Fibroblast of pulmonary artery (primary cell): ENCODE measurements at places on chromosomes 13 and 19.

DNA sequence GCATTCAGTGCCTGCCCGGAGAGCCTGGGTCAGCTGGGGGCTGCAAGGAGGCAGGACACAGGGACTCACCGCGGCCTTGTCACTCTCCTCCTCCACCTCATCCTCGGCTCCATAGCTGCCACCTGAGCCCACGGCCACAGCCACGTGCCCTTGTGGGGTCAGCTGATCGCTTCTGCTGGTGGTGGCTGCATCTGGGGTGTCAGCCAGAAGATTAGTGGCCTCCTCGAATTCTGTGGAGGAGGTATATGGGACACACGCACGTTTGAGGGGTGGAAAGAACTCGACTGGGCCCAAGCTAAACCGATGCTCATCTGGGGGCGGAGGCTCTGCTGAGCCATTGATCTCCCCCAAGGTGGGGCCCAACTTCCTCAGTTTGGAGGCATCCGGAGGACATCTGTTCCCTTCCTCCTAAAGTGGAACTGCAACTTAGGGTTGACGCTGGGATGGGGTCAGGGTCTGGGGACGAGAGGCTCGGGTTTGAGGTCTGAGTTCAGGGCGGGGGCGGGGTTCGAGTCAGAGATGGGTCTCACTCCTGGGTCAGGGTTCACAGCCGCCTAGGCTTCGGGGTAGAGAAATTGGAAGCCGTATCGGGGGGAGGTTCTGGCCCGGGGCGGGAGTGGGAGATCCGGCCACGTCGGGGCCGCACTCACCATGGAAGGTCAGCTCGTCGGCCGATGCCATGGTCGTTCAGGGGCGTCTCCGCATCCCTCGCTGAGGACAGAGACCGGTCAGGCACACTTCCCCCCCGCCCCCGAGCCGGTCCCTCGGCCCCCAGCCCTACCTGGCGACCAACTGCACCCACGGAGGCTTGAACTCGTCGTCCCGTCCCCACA, 493 bp downstream of the YIPF2 start:
- DNase-seq, result no peak

DNA sequence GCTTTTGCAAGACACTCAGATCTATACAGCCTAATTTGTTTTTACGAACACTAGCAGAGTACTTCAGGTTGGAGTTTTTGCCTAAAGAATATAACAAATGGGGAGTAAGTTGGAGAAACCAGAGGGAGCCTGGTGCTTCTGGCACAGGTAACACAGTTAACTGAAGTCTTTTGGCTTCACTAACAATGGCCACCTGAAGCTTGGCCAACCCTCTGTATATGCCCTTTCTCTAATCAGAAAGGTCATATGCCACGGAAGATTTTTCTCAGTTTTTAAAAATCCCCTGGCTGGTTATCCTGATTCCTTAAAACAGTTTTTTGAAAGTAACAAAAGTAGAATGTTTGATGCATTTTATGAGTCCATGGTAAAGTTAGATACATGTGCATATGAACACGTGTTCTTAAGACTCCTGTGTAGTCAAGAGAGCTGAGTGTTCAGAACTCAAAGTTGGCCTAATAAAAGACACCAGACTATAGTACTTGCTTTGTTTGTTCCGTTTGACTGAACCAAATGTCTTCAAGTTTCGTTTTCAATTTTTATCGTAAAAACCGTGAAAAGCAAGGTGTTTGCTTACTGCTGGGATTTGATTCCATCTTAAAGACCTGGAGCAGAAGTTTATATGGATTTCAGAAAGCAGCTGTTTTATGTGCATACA, 137.5 kb downstream of the KCNRG start:
- no peak for DNase-seq

GRCh38 chr13:49183672-49184325, 36.3 kb upstream of the MLNR start:
- peak; percentile 16 for DNase-seq

- no peak for DNase-seq
Measured at GRCh38 chr19:46978171-46978869, 41.3 kb upstream of the NPAS1 start.

- DNase-seq, result no peak
Measured at GRCh38 chr13:52012512-52012836, 276 bp downstream of the ALG11 start.

GRCh38 chr13:33058776-33059327, 42.6 kb downstream of the KL start:
- no peak for DNase-seq

- no peak for DNase-seq
Measured at GRCh38 chr19:3609779-3610719, 3.4 kb upstream of the TBXA2R start.

DNA sequence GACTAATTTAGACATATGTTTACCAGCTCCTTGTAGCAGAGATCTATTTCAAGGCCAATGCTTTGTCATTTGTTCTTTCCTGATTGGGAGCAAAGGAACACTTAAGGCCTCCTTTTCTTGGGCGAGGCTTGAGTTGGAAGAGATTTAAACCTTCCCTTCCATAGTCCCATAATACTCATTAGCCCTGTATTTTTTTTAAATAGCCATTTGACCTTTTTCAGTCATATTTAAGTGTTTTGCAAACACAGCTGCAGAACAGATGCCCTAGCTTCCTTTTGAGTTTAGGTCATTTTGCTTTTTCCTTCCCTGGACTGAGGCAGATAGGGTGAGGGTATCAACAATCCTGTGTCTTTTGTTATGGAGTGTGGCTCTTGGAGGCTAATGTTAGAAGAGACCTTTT, 198.3 kb downstream of the NBEA start:
- DNase-seq, result no peak

DNA sequence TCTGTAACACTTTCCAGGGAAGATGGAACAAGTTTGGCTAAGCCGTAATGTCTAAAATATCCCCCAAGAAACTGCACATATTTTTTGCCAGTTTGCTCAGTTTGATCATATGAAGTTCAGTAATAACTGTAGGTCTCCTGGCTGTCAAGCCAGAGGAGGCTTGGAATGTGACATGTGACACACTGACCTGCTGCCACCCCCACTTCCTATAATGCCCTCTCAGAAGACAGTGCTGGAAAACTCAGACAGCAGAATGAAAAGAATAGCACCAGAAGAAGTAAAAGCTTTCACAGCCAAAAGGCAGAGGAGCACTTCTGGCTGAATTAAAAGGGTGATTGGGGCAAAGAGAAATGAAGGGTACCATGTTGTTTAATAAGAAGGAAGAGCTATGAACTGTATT, 67.4 kb upstream of the UBAC2 start:
- no peak for DNase-seq

GRCh38 chr13:97379386-97379785, 54.6 kb upstream of the RAP2A start:
- DNase-seq, result no peak

GRCh38 chr19:2865334-2866100, 1.6 kb upstream of the ZNF556 start:
- DNase-seq, result no peak

DNA sequence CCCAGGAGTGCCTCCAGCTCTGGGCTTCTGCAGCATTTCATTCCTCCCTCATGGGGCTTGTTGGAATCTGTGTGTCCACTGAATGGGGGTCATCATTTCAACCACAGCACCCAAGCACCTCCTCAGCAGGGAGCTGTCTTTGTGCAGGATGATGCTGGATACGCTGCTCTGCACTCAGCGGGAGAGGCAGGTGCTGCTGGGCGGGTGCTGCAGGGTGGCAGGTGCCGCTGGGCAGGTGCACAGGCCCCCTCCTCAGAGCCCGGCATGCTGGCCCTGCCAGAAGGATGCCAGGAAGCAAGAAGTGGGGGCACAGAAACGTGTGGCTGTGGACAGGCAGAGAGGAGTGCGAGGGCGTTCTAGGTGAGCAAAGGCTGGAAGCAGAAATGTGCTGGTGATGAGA, 121.8 kb upstream of the VSTM2B start:
- DNase-seq, result no peak

DNA sequence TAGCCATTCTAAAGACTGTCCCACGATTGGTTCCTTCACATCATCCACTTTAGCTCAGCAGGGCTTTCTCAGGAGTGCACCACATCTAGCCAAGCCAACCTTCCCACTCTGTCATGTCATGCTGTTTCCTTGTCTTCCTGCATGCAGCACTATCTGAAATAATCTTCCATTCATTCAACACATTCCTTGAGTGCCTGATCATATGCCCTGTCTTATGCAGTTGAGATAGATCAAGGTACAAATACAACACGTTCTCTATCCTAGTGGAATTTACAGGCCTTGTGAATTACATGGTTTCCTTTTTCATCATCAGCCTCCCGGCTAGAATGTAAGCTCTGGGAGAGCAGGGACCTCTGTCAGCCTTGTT, 6.8 kb upstream of the MRPS31 start:
- DNase-seq, result no peak

GRCh38 chr13:51252954-51253532, 30.8 kb downstream of the FAM124A start:
- DNase-seq, result no peak

- peak; percentile 76 for DNase-seq
Measured at GRCh38 chr13:46961719-46962118, 64.9 kb upstream of the HTR2A start.

DNA sequence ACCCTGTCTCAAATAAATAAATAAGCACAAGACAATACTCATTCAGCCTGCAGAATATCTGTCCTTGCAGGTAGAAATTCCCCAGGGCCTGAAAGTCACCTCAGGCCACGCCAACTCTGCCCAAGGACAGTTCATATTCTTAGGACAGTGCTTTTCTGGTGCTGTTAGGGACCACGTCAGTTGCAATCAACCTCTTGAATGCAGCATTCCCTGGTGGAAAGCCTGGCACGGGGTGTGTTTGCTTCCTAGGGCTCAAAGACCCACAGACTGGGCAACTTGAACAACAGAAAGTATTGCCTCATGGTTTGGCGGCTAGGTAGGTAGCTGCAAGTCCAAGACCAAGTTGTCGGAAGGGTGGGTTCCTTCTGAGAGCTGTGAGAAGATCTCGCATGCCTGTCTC, 160.3 kb downstream of the KCTD15 start:
- no peak for DNase-seq

GRCh38 chr19:40982594-40983101, 8.4 kb upstream of the CYP2B6 start:
- DNase-seq, result peak; percentile 1

GRCh38 chr13:20525144-20525600, 485 bp downstream of the CRYL1 start:
- peak; percentile 3 for DNase-seq

- no peak for DNase-seq
Measured at GRCh38 chr13:46739447-46740098, 57.4 kb downstream of the ESD start.

- DNase-seq, result no peak
Measured at GRCh38 chr13:111950697-111951096, 116.3 kb upstream of the SOX1 start.

DNA sequence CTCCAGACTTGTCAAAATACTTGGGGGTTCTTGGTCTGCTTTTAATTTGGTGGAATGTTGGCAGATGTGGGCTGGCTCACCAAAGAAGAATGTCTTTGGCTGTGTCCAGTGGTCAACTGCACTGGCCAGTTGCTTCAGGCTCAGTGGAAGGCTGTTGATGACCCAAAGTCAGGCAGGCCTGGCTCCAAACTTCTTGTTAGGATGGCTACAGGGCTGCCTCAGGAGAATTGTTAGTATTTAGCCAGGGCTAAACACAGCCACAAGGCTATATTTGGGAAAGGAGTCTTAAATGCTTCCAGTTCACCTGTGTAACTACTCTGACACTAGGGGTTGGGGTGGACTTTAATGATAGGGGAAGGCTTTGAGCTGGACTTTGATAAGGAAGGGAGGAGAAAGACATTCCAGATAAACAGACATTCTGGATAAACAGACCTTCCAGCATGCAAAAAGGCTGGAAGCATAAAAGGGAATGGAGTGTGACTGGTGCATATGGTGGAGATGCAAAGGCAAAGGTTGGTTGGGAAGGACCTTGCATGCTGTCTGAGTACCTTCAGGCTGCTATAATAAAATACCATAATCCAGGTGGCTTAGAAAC, 116.8 kb downstream of the FOXO1 start:
- peak; percentile 28 for DNase-seq

DNA sequence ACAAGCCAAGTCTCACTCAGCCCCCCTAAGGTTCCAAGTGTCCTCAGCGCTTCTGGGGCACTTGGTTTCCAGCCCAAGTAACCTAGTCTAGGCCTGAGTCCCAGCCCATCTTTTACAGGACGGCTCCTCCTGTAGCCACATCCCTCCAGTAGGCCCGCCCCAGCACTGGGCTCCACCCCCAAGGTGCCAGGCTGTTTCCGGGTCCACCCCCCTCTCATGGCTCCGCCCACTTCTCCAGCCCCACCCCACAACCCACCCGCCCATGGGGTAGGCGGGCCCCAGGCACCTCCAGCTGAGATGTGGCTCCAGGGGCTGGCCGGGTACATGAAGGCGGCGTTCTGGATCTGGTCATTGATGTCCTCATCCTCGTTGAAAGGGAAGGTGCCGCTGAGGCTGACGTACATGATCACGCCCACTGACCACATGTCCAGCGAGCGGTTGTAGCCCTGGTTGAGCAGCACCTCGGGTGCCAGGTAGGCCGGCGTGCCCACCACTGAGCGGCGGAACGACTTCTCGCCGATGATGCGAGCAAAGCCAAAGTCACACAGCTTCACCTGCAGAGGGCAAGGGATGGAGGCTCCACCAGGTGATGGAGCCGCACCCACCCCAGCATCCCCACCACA, 17.2 kb upstream of the DACT3 start:
- DNase-seq, result peak; percentile 16

- DNase-seq, result no peak
Measured at GRCh38 chr13:32417995-32418394, 9.9 kb downstream of the N4BP2L1 start.

- DNase-seq, result peak; percentile 46
Measured at GRCh38 chr13:91270031-91270430, 77.5 kb upstream of the MIR17HG start.

- DNase-seq, result peak; percentile 44
Measured at GRCh38 chr19:1567116-1567847, 843 bp downstream of the MEX3D start.
